ENCODE measurements at places on chromosomes 6 and 20.
A peak's percentile ranks its signal among the peaks of the same experiment; 100 is the strongest.

- DNase-seq: peak; percentile 56
Measured at GRCh38 chr6:107704347-107705013, 119.6 kb downstream of the SCML4 start.

DNA sequence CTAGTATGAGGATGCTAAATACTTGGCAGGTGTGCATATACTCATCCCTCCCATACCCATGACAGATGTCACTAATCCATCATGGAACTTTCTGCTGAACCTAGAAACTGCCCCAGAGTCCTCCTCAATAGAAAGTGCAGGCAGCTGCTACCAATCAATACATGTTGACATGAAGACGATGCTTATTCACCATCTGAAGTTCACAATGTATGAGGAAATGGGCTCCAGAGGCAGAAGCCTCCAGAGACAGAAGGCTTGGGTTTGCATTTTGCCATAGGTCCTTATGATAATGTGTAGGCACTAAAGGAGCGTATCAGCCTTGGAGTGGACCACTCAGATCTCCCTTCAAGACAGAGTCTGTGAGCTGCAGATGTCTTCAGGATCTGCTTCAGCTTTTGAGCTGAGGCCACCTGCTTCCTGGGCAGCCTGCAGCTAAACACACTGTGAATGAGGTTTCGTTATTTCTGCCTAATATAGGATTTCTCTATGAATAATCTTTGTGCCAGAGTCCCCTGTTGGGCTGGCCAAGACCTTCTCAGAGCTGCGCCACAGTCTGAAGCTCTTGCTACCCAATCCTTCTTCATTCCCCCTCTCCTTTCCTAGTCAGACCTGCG lies 7.5 kb upstream of the KIAA1755 start:
- DNase-seq: no peak

DNA sequence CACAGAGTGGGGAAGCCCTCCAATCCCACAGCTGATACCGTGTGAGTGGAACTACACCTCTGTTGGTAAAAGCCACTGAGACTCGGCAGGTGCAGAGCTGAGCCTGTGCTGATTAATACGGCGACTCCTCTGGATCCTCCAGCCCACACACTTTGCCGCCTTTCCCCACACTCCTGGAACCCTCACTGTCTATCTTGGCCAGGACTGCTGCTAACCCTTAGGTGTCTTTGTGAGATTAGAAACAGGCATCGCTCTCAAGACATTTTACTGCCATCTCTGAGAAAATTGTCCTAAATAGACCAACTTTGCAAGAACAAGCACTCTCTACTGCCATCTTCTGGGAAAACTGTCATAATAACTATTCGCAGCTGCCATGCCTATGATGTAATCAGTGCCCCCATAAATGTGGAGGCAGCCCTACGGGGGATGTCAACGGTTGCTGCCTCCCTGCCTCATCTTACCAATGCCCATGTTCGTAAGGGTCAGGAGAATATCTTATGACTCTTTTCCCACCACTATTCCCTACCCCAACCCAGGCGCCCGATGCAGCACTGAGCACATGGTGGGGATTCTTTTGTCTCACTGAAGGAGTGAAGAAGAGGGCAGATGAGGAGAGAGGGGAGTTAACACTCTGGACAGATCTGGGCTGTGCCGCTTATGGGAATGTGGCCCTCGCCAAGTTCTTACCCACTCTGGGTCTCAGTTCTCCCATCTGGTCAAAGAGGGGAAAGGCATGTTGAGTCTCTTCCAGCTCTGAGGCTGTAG lies 26.1 kb upstream of the KCNB1 start:
- DNase-seq: peak; percentile 32

DNA sequence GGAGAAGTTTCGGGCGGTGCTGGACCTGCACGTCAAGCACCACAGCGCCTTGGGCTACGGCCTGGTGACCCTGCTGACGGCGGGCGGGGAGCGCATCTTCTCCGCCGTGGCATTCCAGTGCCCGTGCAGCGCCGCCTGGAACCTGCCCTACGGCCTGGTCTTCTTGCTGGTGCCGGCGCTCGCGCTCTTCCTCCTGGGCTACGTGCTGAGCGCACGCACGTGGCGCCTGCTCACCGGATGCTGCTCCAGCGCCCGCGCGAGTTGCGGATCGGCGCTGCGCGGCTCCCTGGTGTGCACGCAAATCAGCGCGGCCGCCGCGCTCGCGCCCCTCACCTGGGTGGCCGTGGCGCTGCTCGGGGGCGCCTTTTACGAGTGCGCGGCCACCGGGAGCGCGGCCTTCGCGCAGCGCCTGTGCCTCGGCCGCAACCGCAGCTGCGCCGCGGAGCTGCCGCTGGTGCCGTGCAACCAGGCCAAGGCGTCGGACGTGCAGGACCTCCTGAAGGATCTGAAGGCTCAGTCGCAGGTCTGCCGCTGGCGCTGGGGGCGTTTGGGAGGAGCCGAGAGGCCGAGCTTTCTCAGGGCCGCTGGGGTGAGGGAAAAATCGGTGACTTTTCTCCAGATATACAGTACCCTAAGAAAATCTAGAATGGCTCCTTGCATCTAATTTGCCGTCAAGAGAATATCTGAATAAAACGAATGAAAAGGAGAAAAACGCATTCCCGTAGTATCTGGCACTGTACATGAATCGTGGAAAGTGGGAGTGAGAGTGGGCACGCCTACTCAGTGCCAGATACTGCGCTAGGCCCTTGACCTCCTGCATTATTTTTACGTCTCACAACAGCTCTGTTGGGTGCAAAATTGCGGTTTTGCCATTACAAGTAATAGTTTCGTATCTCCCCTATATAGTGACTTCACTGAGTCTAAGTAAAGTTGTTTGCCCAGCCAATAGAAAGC lies 1.0 kb downstream of the CALHM6 start:
- DNase-seq: peak; percentile 43

- no peak for DNase-seq
Measured at GRCh38 chr6:15290962-15291704, 45.3 kb downstream of the JARID2 start.

DNA sequence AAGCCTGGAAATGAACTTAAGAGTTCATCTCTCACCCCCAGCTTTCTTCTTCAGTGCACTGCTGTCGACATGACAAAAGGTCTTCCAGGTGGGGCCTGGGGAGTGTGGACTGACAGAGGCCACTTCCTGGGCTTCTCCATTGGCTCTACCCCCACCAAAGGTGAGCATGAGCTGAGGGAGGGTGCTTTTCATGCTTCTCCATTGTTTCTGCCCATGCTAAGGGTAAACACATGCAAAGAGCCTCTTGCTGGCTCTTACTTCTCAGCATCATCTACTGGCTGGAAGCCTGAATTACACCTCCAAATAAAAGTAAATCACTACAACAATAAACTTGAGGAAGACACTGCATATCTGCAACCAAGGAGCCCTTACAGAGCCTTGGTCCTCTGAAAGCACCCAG lies 227.2 kb downstream of the EPM2A start:
- no peak for DNase-seq

All from CD4-positive, alpha-beta T cell treated with Interleukin-12 subunit alpha and Interleukin-12 subunit beta, for 1 hour (primary cell).